ENCODE measurements at places on chromosomes 2 and 18. TPM values are rescaled to one million over a fixed set of nuclear protein-coding genes. Genes with fewer than 3 reads are reported as not detected.

The CYP26B1 gene
- total RNA-seq: 0.96 TPM

The IL36A gene
- total RNA-seq: not detected

The CCDC138 gene
- 2.2 TPM for total RNA-seq

The CFLAR gene
- 168 TPM for total RNA-seq

The EVA1A gene
- total RNA-seq: not detected

The NMUR1 gene
- 6.1 TPM for total RNA-seq

The PJVK gene
- total RNA-seq: 4.7 TPM
